ENCODE measurements at places on chromosomes 12 and 14.

- no peak for DNase-seq
Measured at GRCh38 chr12:82781309-82781997, 94.7 kb downstream of the TMTC2 start.

GRCh38 chr14:49479432-49479831 is 106.7 kb downstream of the RPS29 start:
- DNase-seq, result no peak

DNA sequence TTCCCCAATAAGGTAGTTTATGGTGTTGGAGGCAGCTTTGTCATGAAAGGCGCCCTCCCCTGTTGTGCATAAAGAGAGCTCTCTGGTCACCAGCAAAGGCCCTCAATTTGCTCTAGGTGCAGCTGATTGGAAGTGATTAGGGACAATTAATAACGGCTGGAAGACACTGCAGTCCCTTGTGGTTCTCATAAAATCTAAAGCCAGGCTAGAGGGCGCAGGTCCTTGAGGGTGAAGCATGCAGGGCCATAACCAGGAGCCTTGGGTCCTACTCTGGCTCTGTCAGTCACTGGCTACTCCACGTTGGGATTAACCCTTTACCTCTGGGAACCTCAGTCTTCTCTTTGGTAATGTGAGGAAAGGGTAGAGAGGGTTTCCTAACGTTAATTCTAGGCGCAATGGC is 1.9 kb downstream of the DAAM1 start:
- peak; percentile 62 for DNase-seq

GRCh38 chr12:50070314-50071060 is 13.1 kb downstream of the ASIC1 start:
- peak; percentile 74 for DNase-seq

DNA sequence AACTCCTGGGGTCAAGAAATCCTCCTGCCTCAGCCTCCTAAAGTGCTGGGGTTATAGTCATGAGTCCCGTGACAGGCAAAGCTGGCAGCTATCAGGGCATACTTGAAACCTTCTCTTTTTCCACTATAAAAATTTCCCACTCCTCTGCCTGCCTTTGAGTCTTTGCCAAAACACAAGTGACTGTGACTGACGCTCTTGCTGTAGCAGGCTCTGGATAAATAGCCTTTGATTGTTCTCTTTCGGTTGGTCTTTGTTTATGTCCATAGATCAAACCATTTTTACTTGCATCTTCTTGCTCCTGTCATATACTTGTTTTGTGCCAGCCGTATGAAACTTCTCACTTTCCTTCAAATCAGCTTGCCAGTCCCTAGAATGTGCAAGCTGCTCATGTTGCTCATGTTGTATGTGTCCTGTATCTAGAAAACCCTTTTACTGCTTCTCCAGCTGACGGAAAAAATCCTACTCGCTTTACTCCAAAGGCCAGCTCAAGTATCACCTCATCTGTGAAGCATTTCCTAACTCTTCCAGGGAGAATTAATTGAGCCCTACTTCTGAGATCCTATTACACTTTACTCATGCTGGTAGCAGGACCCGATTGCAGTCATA is 73.1 kb downstream of the RESF1 start:
- DNase-seq, result peak; percentile 40

- DNase-seq, result no peak
Measured at GRCh38 chr14:60085085-60085484, 6.6 kb upstream of the PCNX4 start.

DNA sequence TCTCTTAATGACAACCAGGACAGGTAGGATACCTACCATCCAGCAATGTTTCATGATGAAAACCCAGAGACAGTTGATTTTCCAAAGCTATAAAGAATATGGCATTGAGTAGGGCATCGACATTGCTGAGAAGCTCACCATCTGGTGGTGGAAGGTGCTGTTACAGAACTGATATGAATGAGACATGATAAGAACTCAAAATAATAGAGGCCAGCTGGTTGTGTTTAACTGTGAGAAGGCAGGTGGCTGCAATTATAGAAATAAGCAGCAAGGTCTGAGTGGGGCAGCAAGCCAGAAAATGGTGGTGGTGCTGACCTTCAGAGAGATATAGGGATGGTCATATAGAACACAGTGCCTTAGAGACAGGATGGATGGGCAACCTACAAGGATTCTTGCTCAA is 449.7 kb downstream of the BTG1 start:
- no peak for DNase-seq

DNA sequence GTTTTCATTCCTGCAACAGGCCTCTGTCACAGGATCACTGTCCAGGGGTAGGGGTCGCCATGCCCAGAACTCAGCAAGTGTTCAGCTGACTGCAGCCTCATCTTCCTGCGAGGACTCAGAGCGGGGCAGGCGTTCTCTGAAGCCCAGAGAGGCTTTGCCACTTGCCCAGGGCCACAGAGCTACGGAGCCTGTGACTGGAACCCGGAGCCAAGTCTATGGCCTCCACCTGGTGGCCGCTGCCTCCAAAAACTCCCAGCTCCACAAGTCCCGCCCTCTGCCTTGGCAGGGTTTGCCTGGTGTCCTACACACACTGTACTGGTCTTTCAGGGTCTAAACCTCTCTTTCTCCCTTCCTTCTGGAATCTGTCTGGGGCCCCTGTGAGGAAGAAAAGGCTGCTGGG is 8.7 kb upstream of the PPP1R13B start:
- DNase-seq, result no peak

- peak; percentile 2 for DNase-seq
Measured at GRCh38 chr12:44875954-44876543, at the start of gene NELL2. Gene NELL2, minus strand, starts transcription at chr12:44876315. Its CDS starts 446 bp downstream, at chr12:44875869.

DNA sequence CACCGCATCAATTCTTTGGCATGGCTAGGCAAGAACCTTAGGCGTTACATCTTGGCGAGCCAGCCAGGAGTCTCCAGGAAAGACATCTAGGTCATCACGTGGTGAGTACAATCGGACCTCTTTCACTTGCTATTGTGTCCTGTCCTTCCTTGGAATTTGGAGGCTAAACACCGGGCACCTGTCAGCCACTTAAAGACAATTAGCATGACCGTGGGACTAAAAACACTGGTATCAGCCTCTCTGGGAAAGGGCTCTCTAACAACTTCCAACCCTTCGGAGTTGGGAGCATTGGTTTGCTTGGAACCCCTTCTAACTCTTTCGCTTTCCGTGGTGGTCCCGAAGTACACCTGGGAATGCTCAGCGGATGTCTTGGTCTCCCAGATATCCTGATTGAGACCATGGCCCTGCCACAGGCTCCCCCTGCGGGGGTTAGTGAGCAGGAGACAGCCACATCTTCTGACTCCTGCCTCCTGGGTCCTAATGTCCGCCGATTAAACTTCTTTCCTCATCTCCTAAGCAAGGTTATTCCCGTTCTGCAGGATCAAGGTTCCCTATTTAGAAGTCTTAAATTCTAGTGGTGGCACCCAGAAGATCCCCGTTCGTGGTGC is 971.7 kb downstream of the FSCB start:
- DNase-seq, result no peak

DNA sequence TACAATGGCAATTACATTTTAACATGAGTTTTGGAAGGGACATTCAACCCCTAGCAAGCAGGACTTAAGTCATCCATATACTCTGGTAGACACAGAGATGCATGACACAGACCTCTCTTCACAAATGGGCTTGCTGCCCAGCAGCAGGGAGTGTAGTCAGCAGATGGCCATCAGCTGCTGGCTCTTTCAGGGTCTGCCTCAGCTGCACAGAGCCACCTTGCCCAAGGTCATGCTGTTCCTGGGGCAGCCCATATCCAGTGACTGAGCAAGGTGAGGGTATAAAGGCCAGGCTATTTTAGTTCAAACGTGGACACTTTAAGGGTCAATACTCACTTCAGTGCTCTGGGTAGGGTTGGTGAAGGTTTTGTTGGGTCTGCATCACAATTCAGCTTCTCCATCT is 58.3 kb upstream of the JDP2 start:
- peak; percentile 18 for DNase-seq

DNA sequence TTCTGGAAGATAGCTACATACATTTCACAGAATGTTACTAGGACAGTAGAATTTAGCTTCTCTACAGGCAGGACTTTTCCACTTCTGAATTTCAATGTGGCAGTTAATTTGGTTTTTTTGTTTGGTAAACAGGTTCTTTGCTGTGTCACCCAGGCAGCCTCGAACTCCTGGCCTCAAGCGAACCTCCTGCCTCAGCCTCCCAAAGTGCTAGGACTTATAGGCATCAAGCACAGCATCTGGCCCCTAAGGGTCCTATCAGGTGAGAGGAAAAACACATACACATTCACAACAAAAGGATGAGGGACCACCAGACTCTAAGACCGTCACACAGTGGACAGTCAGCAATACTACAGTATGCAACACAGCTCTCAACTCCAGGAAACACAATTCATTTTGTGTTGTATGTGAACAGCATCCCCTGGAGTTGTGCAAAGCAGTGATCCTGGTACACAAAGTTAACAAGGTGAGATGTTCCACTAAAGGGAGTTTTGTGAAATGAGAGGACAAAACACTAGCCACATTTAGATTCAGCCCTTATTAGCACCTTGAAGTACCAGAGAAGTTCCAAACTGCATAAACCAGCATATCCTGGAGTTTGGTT is 6.9 kb downstream of the ATP2B1 start:
- DNase-seq, result peak; percentile 4
